ENCODE measurements at places on chromosomes 1 and 21. TPM values are rescaled to one million over a fixed set of nuclear protein-coding genes. Genes with fewer than 3 reads are reported as not detected.

The COL18A1 gene
- 5.6 TPM for total RNA-seq

The CLIC6 gene
- not detected for total RNA-seq

The OR2AK2 gene
- total RNA-seq = not detected

The ELAVL4 gene
- total RNA-seq = not detected

The OR2T11 gene
- total RNA-seq = not detected

The KIF1B gene
- total RNA-seq = 11.3 TPM

The CASQ2 gene
- not detected for total RNA-seq

All from activated naive CD4-positive, alpha-beta T cell treated with anti-CD3 and anti-CD28 coated beads, Interleukin-2, amount 10 ng/mL, durations not matched to agents 5 hours and 36 hours (primary cell).